ENCODE measurements at places on chromosomes 1 and 21.

DNA sequence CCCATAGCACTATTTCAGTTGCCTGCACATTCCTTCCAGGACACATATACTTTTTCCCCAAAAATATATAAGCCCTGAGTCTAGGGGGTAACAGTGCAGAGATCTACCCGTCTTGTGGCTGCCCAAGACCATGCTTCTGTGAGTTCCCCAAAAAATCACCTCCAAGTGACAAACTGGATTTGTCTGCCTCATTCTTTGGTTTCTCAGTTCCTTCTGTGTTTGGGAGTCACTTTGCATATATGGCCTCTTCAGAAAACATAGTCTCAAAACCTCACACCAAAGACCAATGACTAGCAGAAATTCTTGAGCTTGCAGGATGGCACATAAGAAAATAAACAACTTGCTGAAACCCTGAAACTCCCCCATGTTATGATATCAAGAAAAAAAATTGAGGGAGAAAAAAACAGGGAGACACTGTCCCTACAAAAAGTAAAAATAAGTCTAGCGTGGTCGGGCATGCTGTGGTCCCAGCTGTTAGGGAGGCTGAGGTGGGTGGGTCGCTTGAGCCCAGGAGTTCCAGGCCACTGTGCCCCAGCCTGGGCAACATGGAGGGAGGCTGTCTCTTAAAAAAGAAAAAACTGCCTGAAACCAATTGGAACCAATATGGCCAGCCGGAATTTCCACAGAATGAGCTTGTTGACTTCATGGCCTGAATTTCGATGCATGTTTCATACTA is 8.0 kb downstream of the JMJD4 start:
- DNase-seq, result no peak

DNA sequence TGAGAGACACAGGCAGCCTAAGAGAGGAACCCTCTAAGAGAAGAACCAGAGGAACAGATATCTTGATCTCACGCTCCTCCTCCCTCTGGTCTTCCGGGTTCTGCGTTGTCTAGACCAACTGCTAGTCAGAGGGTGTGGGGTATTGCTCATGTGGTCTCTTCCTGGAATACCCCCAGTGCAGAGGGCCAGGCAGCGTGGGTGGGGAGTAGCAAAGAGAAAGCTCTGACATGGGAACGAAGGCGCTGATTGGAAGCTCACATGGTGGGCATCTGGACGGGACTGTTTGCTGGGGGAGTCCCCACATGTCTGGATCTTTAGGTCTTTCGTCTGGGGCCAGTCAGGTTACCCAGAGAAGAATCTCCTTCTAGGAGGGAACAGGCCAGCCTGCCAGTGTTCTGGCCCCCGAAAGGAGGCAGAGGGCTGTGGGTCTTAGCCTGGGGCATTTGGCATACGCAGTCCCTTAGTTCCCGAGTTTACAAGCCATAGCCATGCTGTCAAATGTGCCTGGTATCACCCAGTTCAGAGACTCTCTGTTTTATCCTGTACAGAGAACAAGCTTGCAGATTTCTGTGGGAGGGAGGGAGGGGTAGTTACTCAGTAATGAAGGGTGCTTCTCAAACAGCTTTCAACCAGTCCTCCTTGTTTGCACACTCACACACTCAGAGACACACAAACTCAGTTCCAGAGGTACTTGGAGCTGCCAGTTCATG is 18.3 kb upstream of the IL6R start:
- peak; percentile 83 for DNase-seq

DNA sequence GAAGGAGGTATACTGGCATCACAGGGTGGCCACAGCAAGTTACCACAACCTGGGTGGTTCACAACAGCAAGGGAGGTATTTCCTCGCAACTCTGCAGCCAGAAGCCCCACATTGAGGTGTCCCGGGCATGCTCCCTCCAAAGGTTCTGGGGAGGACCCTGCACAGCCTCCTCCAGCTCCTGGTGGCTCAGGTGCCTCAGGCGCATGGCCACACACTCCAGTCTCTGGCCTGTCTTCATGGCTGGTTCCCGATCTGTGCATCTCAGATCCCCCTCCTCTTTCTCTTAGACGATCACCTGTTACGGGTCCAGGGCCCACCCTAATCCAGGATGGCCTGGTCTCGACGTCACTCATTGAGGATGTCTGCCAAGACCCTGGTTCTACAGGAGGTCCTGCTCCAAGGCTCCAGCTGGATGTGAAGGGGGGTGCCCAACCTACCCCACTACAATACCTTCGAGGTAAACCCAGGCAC is 6.7 kb upstream of the ARF1 start:
- no peak for DNase-seq

DNA sequence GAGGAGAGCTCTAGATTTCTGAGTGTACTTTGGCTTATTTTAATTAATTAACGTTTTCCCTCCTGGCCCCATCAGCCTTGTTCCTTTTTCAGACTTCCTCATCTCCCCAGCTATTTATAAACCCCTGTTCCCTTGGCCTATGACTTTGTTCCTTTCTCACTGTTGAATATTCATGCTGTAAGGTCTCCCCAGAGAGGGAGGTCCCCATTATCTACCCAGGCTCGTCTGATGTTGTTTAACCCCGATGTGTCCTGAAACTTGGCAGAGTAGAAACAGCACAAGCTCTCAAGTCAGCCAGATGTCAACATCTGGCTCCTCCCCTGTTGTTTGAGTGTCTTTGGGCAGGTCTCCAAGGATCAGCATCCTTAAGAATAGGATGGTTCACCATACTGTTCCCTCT is 153.6 kb downstream of the HIVEP3 start:
- no peak for DNase-seq

GRCh38 chr1:1219341-1219740 is 5.4 kb upstream of the TNFRSF4 start:
- peak; percentile 76 for DNase-seq

GRCh38 chr1:33343539-33343938 is 22.6 kb upstream of the A3GALT2 start:
- no peak for DNase-seq

DNA sequence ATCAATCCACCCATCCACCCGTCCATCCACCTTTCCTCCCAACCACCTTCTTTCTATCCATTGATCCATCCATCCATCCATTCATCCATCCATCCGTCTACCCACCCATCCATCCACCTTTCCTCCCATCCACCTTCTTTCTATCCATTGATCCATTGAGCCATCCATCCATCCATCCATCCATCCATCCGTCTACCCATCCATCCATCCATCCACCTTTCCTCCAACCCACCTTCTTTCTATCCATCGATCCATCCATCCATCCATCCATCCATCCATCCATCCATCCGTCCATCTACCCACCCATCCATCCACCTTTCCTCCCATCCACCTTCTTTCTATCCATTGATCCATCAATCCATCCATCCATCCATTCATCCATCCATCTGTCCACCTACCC is 5.1 kb upstream of the EDN2 start:
- no peak for DNase-seq

DNA sequence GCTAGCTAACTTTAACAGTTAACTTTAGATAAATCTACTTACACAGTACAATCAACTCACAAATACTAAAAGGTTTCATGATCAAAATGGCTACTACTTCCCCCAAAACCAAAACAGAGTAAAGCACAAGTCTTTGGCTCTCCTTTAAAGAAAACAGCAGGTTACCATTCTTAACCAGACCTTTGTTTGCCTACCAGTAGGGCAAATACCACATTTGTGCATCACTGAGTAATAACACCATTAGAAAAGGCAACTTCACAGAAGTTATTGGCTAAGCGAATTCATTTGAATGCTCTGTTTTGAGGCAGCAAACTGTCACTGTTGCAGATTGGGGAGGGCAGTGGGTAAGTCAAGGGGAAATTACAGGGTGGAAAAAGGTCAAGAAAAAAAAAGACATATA is 17.3 kb upstream of the SERPINC1 start:
- DNase-seq, result no peak

- DNase-seq, result no peak
Measured at GRCh38 chr1:44239961-44240371, 26.7 kb downstream of the DMAP1 start.

DNA sequence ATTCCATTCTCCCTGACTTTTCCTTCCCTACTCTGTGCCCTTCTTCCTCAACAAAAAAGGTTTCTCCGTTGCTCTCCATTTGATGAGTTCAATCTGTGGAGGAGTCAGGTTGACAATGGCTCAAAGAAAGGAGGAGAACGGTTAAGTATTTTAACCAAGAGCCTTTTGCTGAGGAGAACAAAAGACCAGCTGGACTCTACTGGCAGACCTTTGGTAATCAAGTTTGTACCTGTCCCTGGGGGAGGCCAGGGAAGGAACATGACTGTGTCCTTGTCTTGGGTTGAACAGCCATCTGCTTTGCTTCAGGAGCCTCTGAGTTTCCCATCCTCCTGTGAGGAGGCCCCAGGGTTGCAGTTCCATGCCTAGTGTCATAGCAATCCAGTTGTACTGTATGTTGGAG is 29.9 kb downstream of the TTF2 start:
- DNase-seq, result no peak

DNA sequence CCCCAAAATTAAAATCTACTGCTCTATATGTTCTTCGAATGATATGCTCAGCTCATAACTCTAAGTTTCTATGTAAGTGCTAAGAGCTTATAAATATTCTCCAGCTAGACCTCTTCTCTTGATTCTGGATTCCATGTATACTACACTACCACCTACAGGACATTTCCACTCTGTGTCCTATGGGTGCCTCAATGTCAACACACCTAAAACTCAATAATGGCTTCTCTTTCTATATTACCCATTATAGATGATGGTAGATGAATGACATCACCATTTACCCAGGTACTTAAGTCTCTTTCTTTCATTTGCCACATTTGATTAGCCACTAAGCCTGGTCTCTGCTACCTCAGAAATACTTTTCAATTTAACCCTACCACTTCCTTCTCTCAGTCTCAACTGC is 41.3 kb downstream of the TBX19 start:
- no peak for DNase-seq

DNA sequence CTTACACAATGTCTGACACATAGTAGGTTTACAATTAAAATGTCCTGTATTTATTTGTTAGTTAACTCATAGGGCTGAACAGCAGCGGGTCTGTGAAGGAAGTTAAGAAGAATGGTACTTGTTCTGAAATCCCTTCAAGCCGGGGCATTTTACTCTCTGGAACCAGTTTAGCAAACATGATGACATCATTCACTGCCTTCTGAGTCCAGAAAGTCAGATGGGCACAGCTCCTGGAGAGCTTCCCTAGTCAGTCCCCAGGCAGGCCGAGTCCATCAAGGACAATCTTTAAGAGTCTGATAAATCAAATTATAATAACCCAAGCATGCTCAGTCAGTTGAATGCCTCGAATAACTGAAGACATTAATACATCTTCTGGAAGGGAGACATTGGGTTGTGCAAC is 125.4 kb upstream of the DAB1 start:
- DNase-seq, result no peak

DNA sequence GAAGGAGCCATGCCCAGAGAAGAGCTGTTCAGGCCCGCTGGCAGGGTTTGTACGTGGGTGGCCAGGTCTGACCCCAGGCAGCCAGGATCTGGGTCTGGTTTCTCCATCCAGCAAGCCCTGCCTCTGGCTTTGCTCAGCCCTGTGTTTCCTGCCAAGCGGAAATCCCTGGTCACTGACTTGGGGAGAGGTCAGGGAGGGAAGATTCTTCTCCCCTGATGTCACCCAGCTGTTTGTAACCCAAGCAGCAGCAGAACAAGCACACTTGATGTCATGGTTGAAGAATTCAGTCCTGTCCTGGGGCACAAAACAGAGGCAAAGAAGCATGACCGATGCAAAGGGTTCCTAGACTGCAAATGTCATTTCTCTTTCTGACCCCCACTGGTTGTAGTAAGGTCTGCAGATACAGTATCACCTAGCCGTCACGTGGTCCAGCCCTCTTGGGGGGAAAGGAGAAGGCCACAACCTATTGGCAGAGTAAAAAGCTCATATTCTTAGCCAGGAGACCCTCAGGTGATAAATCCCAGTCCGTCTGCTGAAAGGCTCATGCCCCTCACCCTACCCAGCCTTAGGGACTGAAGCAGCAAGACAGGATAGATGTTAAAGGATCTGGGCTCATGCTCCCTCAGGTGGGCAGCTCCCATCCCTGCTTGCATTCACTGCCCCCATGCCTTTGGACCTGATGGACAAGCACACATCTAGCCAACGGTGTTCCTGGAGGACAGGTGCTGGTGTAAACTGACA is 120.9 kb downstream of the SYT2 start:
- no peak for DNase-seq

- no peak for DNase-seq
Measured at GRCh38 chr21:45300786-45301520, 13.3 kb upstream of the POFUT2 start.

- DNase-seq, result no peak
Measured at GRCh38 chr1:171140956-171141687, 44.0 kb upstream of the FMO2 start.

GRCh38 chr1:97163591-97164275 is 442.1 kb downstream of the PTBP2 start:
- no peak for DNase-seq

- DNase-seq, result no peak
Measured at GRCh38 chr1:12005488-12006166, 13.7 kb upstream of the MIIP start.

DNA sequence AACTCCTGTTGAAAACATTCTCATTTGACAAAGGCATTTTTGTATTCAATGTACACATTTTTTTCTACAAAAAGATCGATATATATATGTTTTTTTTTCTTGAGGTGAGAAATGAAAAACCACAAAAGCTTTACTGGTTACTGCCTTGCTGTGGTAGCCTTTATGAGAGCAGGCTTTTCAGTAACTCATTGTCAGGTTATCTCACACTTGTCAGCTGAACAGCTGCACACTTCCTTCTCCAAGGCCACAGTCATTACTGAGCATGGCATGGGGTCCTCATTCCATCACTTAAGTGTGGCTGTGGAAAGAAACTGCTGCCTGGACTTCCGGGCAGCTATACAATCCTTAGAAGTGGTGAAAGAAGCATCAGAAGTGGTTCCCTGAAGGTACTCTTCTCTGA is 169.3 kb upstream of the ZP4 start:
- DNase-seq, result no peak

GRCh38 chr1:7299994-7300393 is 471.1 kb upstream of the VAMP3 start:
- no peak for DNase-seq

DNA sequence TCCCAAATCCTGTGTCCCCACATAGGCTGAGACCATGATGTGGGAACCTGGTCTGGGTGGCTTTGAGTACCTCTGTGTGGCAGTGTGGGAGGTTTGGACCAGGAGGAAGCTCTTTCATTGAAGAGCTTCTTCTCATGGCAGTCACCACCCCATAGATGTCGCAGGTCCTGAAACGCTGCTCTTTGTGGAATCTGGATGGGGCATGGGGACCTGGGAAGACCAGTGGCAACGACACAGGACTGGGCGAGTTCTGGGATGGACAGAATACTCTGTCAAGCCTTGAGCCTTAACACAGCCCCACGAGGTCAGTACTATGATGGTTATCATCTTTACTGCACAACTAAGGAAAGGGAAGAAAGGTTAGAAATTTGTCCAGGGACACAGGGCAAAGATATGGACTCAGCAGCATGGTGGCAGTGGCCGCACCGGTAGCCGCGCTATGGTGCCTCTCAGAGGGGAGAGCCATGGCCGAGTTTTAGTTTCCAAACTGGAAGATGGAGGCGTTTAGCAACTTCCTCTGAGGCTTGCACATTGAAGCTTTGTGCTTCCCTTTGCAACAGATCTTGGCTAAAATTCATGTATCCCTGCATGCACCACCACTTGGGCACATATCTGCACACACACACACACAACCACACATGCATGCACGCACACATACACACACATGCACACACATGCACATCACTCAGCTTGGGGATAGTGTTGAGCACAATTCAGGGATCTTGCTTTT is 117.7 kb upstream of the C1orf174 start:
- DNase-seq, result no peak

Data from CD4-positive, alpha-beta T cell treated with Interleukin-10 for 1 hour (primary cell).